ENCODE measurements at places on chromosomes 5 and 9. TPM values are rescaled to one million over a fixed set of nuclear protein-coding genes. Genes with fewer than 3 reads are reported as not detected.

Gene SLC22A4
- total RNA-seq = 4.4 TPM

Gene IFNB1
- not detected for total RNA-seq

Gene CDH6
- total RNA-seq = not detected

Gene BRIX1
- 81.5 TPM for total RNA-seq

Gene ACTBL2
- total RNA-seq = not detected

- DNase-seq = no peak
- no peak overlapping the region for H3K27ac ChIP-seq
Observed at GRCh38 chr5:95374061-95374460, 17.1 kb upstream of the FAM81B start.

- H3K36me3 ChIP-seq = no peaks in the 10 kb centered on the region
- H3K4me1 ChIP-seq = no peaks in the 10 kb centered on the region
- no peak overlapping the region for H3K4me3 ChIP-seq
- DNase-seq = no peak
Observed at GRCh38 chr5:63961125-63961597, 1.1 kb downstream of the HTR1A start.

- H3K36me3 ChIP-seq = no peaks in the 10 kb centered on the region
- H3K4me3 ChIP-seq = no peak overlapping the region
- H3K4me1 ChIP-seq = no peaks in the 10 kb centered on the region
Observed at GRCh38 chr5:35214051-35214450, 16.2 kb downstream of the PRLR start.

GRCh38 chr5:72661405-72661804 lies 154.2 kb upstream of the ZNF366 start:
- H3K27me3 ChIP-seq = no peaks in the 10 kb centered on the region
- no peak overlapping the region for H3K27ac ChIP-seq
- H3K4me3 ChIP-seq = no peak overlapping the region

- no peaks in the 10 kb centered on the region for H3K27me3 ChIP-seq
- H3K36me3 ChIP-seq = no peaks in the 10 kb centered on the region
- H3K27ac ChIP-seq = no peak overlapping the region
- H3K4me3 ChIP-seq = no peak overlapping the region
Observed at GRCh38 chr5:159040181-159040580, 59.5 kb downstream of the EBF1 start.

GRCh38 chr5:6482735-6483134 lies 34.1 kb downstream of the UBE2QL1 start:
- H3K27me3 ChIP-seq = 0 out of 2 replicates have a peak, but pooled peaks cover 7% of the 10 kb centered on the region
- no peak for DNase-seq
- no peak overlapping the region for H3K27ac ChIP-seq
- no peaks in the 10 kb centered on the region for H3K36me3 ChIP-seq

DNA sequence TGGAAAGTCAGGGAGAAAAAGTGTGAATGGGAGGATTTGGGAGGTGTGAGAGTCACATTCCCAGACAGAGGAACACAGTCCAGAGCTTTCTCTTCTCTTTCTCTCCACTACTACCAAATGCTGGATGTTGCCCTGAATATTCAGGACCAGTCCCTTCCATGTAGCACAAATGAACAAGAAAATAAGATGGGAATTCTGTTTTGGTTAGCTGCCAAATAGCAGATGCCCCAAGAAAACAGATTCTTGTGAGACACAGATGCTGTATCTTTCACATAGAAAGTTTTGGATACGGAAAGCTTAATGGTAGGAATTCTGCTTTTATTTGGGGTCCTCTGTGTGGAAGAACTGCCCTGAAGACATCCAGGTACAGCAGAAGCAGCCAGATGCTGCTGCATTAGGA lies 37.8 kb downstream of the PRLR start:
- H3K27ac ChIP-seq = no peak overlapping the region
- no peaks in the 10 kb centered on the region for H3K27me3 ChIP-seq
- no peaks in the 10 kb centered on the region for H3K4me1 ChIP-seq

DNA sequence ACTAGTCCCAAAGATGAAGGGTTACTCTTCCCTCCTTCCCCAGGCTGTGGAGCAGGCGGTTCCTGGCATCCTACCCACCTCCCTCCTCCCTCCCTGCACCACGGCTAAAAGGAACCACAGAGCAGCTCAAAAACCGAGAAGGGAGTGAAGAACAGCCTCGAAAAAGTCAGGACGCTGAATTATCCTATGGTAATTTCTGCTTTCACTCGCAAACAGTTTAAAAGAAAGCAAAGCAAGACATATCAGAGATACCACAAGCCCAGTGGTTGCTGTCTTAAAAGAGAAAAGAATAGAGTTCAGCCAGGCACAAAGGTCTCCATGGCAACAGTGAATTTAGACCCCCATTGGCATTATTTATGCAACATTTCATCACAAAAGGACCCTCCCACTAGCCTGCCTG lies 315.4 kb downstream of the CTNND2 start:
- H3K27ac ChIP-seq = no peak overlapping the region
- no peak overlapping the region for H3K4me3 ChIP-seq
- peaks cover 14% of the 10 kb centered on the region for H3K27me3 ChIP-seq
- no peaks in the 10 kb centered on the region for H3K36me3 ChIP-seq

GRCh38 chr5:55331321-55331720 lies 23.5 kb downstream of the MTREX start:
- no peaks in the 10 kb centered on the region for H3K27me3 ChIP-seq
- H3K4me3 ChIP-seq = no peak overlapping the region
- H3K36me3 ChIP-seq = peaks cover 44% of the 10 kb centered on the region
- no peak for DNase-seq
- no peak overlapping the region for H3K27ac ChIP-seq

DNA sequence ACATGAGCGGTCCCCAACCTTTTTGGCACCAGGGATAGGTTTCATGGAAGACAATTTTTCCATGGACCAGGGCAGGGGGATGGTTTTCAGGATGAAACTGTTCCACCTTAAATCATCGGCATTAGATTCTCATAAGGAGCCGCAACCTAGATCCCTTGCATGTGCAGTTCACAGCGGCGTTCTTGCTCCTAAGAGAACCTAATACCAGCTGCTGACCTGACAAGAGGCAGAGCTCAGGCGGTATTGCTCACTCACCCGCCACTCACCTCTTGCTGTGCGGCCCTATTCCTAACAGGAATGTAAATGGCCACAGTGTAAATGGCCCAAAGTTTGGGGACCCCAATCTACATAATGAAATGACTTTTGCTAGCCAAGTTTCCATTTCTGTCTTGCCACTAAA lies 3.1 kb upstream of the PLIN2 start:
- H3K27me3 ChIP-seq = no peaks in the 10 kb centered on the region
- DNase-seq = no peak
- H3K36me3 ChIP-seq = peaks cover 3% of the 10 kb centered on the region
- peaks cover 21% of the 10 kb centered on the region for H3K4me1 ChIP-seq
- H3K4me3 ChIP-seq = no peak overlapping the region

DNA sequence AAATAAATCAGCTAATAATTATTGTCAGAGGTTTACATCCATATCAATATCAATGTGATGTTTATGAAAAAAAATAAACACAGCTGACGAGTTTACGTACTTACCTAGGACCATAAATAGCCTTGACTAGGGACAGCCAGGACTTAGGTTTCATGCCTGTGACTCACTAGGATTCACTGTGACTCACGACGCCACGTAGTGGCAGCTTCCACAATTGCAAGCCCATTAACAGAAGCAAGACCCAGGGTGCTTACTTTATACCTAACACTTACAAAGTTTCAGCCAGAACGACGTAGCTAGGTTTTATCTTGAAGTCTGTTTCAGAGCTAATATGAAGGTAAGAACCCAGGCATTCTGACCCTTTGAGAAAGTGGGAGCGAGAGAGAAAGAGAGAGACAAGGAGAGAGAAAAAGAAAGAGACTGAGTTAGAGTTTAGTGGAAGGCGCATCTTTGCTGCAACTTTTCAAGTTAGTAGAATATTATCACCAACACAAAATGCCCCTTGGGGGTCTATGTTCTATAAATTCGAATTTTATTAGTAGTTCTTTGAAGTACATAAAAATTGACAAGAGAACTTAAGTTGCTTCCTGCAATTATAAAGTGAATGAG lies 191.2 kb downstream of the GNA14 start:
- no peaks in the 10 kb centered on the region for H3K4me1 ChIP-seq
- no peaks in the 10 kb centered on the region for H3K36me3 ChIP-seq
- no peaks in the 10 kb centered on the region for H3K27me3 ChIP-seq
- no peak overlapping the region for H3K4me3 ChIP-seq

DNA sequence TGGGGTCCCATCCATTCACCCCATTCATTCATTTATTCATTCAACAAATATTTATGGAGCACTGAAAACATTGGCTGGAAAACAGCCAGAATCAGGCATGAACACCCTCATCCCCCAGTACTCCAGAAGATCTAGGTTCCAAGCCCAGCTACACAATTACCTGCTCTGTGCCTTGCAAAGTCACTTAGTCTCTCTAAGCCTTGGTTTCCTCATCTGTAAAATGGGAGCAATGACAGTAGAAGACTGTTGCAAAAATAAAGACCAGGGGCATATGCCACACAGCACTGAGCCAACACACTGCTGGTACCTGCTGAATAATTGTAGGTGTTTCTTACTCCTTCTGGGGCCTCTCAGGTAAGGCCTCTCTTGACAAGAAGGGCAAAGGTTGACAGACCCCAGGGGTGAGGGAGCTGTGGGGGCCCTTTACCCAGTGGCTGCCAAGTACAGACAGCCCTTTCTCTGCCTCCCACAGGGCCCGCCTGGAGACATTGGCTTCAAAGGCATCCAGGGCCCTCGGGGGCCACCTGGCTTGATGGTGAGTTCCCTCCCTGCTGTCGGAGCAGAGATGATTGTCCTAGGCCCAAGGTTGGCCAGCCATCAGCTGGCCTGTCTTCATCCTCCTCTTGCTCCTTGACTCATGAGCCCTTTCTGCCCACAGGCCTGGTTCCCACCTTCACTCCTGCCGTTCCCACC lies 22.6 kb upstream of the ORM1 start:
- H3K36me3 ChIP-seq = peaks cover 30% of the 10 kb centered on the region
- no peak overlapping the region for H3K4me3 ChIP-seq
- DNase-seq = peak; percentile 34
- H3K27me3 ChIP-seq = no peaks in the 10 kb centered on the region

- H3K36me3 ChIP-seq = no peaks in the 10 kb centered on the region
- no peak for DNase-seq
- no peaks in the 10 kb centered on the region for H3K27me3 ChIP-seq
- no peak overlapping the region for H3K27ac ChIP-seq
- no peak overlapping the region for H3K4me3 ChIP-seq
Observed at GRCh38 chr5:152994033-152994680, 496.3 kb upstream of the GRIA1 start.

DNA sequence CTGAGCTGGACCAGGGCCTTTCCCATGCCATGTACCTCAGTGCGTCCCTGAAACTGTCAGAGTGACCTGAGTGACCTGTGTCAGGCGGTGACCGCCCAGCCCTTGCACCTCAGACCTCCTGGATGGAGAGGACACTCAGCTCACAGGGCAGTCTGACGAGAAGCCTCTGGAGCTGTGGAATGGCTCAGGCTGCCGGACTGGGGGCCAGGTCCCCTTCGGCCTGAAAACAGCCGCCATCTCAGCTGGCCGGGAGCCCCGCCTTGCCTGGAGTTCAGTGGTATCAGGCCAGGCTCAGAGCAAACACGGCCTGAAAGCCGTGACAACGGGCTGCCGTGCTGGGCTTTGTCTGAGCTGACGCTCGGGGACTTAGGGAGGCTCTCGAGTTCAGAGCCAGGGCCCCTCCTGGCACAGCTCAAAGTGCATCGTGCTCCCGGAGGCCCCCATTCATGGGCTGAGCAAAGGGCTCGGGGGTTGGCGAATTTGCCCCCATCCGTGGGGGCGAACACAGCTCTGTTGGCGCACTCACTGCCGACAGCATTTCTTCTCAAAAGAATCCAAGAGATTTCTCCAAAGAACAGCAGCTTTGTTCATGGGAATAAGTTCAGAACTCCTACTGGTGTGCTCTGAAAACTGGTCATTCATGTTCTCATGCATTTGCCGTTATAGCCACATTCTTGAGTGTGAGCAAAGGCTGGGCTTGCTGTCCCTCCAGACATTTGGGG lies 8.4 kb upstream of the SLC9A3 start:
- no peak for DNase-seq
- H3K4me3 ChIP-seq = no peak overlapping the region
- no peaks in the 10 kb centered on the region for H3K4me1 ChIP-seq
- H3K36me3 ChIP-seq = no peaks in the 10 kb centered on the region
- H3K27me3 ChIP-seq = peaks cover 50% of the 10 kb centered on the region
- H3K27ac ChIP-seq = no peak overlapping the region

GRCh38 chr5:22710660-22711059 lies 142.5 kb downstream of the CDH12 start:
- no peak for DNase-seq
- no peaks in the 10 kb centered on the region for H3K36me3 ChIP-seq
- no peaks in the 10 kb centered on the region for H3K4me1 ChIP-seq
- no peaks in the 10 kb centered on the region for H3K27me3 ChIP-seq
- H3K4me3 ChIP-seq = no peak overlapping the region
- no peak overlapping the region for H3K27ac ChIP-seq

DNA sequence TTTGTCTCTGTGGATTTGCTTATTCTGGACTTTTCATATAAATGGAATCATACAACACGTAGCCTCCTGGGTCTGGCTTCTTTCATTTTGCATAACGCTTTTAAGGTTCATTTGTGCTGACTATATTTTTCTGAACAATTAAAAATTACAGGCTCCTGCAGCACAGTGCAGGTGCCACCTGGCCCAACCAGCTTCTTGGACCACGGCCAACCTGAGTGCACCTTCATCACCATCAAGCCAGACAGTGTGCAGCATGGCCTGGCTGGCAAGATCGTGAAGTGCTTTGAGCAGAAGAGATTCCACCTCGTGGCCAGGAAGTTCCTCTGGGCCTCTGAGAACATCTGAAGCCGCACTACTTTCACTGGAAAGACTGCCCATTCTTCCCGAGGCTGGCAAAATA lies 53.5 kb upstream of the COL15A1 start:
- no peak overlapping the region for H3K4me3 ChIP-seq
- H3K27ac ChIP-seq = no peak overlapping the region
- H3K4me1 ChIP-seq = peaks cover 52% of the 10 kb centered on the region
- no peaks in the 10 kb centered on the region for H3K27me3 ChIP-seq
- no peak for DNase-seq

DNA sequence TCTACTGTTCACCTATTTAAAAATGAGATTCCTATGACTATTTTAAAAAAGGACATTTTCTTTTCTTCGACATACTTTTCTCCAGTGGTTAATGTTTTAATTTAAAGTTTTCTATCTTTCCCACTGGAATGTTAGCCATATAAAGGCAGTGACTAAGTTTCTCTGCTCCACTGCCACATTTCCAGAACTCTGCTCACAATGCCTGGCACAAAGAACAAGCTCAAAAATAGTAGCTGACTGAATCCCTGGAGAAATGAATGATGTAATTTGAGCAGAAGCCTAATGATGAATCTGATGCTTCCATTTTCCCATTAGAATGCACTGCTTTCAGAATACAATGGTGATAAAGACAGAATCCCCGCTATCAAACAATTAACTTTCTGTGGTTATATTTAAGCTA lies 817.8 kb downstream of the MTRR start:
- H3K27me3 ChIP-seq = no peaks in the 10 kb centered on the region
- no peaks in the 10 kb centered on the region for H3K36me3 ChIP-seq
- no peaks in the 10 kb centered on the region for H3K4me1 ChIP-seq
- H3K27ac ChIP-seq = no peak overlapping the region
- no peak for DNase-seq
- H3K4me3 ChIP-seq = no peak overlapping the region

GRCh38 chr5:38835887-38836286 lies 9.9 kb upstream of the OSMR start:
- no peak overlapping the region for H3K4me3 ChIP-seq
- H3K27ac ChIP-seq = no peak overlapping the region
- no peaks in the 10 kb centered on the region for H3K27me3 ChIP-seq
- no peak for DNase-seq

GRCh38 chr5:137200906-137201700 lies 298.0 kb downstream of the SPOCK1 start:
- H3K4me1 ChIP-seq = peaks cover 37% of the 10 kb centered on the region
- no peak overlapping the region for H3K27ac ChIP-seq
